ENCODE measurements at places on chromosomes 3 and 15. TPM values are rescaled to one million over a fixed set of nuclear protein-coding genes. Genes with fewer than 3 reads are reported as not detected.

- DNase-seq = no peak
Measured at GRCh38 chr15:89023311-89023961, 64.8 kb upstream of the ABHD2 start.

The CLDN1 gene
- 92.0 TPM for total RNA-seq

DNA sequence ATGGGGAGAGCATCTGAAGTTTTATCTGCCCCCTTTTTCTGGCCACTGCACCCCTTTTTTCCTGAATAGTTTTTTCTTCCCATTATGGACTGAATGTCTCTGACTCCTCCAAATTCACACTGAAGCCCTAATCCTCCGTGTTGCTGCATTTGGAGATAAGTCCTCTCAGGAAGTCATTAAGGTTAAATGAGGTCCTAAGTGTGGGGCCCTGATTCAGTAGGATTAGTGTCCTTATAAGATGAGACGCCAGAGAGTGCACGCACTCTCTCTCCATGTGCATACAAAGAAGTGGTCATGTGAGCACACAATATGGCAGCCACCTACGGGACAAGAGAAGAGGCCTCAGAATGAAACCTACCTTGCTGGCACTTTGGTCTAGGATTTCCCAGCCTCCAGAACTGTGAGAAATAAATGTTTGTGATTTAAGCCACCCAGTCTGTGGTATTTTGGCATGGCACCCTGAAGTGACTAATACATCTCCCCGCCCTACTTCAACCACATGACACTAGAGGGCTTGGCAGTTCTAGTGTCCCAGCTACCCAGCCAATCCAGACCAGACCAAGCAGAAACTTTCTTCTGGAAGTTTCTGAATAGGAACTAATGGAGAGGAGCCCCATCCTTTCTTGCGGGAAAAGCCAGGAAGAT lies 191.3 kb downstream of the PDE8A start:
- DNase-seq = no peak

GRCh38 chr15:80010131-80010673 lies 39.2 kb upstream of the BCL2A1 start:
- no peak for DNase-seq

DNA sequence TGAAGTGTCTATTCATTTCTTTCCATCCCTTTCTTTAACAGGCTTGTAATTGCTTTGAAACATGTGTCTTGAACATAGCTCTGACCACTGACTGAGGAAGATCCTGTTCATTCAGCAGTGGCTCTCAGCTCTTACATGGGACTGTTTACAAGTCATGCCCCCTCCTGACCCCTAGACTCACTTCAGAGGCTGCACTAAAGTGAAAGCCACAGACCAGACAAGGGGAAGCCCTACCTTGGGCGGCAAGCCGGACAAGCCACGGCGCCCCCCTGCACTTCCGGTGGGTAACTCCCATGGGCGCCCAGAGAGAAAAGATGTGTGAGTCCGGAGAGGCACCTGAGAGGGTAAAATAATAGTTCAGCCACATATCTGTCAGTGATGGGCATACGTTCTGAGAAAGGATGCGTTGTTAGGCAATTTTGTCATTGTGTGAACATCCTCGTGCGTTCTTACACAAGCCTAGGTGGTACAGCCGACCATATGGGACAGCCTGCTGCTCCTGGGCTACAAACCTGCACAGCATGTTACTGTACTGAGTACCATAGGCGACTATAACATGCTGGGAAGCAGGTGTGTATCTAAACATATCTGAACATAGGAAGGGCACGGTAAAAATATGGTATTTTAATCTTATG lies 116.2 kb downstream of the CHSY1 start:
- no peak for DNase-seq

DNA sequence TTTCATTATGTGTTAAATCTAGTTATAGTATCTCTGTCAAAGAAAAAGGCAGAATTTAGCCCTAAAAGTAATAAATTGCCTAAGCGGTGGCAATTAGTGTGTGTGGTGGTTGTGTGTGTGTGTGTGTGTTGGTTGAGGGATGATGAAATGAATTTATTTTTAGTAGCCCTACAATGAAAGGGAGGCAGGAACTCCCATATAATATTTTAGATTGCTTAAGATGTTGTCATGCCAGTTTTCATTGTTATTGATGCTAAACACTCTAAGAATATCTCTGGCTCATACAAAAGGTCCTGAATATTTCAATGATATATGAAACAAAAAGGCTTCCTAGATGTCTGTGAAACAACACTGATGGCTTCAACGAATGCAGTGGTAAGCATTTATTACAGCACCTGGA lies 140.6 kb upstream of the TBC1D5 start:
- no peak for DNase-seq

DNA sequence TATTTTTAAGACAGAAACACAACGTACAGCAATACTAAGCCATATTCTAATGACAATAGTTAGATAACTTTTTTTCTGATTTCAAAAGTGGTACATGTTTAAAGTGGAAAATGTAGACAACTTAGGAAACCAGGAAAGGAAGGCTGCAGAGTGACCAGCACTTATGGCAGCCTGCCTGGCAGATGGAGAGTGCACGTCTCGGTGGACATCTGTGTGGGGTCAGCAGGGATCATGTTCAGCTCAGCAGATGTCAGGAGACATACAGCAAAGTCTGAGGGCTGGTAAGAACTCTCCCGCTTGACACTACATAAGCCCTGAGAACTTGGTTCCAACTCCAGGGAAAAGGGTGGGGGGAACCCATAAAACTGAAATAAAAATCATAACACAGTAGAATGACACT lies 128.6 kb upstream of the ADPGK start:
- DNase-seq = no peak

GRCh38 chr15:60899322-60899966 lies 329.7 kb downstream of the RORA start:
- DNase-seq = no peak

DNA sequence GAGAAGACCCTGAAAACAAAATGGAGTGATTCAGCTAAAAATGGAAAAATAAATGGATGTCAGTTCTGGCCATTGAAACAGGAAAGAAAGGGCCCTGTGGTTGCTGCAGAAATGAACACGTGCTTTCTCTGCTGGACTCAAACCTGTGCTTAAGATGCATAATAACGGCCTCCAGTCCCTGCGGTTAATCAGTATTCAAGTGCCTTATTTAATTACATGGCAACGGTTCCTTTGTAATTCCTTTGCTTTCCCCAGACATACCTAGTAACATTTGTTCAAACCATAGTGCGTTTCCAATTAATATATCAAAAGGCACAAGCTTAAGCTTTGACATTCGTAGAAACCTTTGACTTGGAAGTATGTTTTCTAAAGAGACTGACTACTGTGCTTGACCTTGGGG lies 428.3 kb downstream of the GABRG3 start:
- no peak for DNase-seq

DNA sequence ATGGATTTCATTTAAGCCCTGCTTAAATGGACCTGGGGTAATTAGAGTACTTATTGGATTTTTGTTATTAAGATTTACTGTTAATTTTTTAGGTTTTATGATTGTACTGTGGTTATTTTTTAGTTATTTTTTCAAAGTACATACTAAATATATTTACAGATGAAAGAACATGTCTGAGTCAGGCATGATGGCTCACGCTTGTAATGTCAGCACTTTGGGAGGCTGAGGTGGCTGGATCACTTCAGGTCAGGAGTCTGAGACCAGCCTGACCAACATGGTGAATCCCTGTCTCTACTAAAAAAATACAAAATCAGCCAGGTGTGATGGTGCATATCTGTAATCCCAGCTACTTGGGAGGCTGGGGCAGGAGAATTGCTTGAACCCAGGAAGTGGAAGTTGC lies 16.2 kb upstream of the RPL24 start:
- no peak for DNase-seq

GRCh38 chr3:86782286-86782685 lies 208.7 kb downstream of the VGLL3 start:
- DNase-seq = no peak

GRCh38 chr3:151265866-151266265 lies 12.5 kb downstream of the P2RY14 start:
- no peak for DNase-seq

DNA sequence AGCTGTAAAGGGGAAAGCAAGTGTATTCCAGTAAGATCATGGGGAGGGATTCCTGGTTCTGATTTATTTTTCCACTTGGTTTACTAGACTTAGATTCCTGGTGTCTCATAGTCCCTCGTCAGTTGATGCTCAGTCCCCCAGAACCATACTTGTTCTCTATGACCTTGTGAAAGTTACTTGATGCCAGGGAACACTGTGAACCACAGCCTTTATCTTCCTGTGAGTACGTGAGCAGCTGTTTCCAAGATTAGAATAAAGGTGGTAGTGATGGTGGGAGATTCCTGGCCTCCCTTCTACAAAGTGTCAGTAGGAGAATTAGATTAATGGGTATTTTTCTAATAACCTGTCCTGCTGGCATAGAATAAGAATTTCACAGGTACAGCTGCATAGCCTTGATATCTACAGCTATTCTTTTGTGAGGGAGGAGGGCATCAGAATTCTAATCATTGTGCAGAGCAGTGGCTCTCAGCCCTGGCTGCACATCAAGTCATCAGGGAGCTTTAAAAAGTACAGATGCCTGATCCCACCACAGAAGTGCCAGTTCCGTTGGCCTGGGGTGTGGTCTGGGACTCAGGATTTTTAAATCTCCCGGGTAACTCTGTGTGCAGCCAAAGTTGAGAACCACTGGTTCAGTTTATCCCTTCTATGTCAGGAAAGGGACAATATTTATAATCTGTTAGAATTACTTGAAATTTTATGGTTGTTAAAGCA lies 20.0 kb downstream of the GPD1L start:
- DNase-seq = no peak

- DNase-seq = no peak
Measured at GRCh38 chr15:70099967-70100473, 2.3 kb upstream of the TLE3 start.

The NDUFB4 gene
- total RNA-seq = 29.8 TPM

GRCh38 chr3:113532698-113533533 lies 561 bp downstream of the SIDT1 start:
- no peak for DNase-seq

DNA sequence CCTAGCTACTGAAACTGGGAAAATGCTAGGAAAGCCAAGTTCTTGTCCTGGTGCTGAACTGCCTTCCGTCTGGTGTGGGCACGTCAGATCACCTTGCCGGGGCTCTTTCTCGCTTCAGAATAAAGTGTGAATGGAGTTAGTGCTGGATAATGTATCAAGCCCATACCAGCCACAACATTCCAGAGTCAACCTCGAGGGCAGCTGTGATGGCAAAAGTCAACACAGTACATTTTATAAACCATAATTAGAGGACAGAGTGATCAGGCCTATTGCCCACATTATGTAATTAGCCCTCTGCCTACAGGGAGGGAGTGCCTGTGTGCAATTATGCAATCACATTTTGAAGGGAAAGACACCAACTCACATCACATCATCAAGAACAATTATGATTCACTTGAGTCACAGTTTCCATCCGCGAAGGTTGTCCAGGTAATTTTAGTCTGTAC lies 165.2 kb downstream of the RORA start:
- DNase-seq = no peak

DNA sequence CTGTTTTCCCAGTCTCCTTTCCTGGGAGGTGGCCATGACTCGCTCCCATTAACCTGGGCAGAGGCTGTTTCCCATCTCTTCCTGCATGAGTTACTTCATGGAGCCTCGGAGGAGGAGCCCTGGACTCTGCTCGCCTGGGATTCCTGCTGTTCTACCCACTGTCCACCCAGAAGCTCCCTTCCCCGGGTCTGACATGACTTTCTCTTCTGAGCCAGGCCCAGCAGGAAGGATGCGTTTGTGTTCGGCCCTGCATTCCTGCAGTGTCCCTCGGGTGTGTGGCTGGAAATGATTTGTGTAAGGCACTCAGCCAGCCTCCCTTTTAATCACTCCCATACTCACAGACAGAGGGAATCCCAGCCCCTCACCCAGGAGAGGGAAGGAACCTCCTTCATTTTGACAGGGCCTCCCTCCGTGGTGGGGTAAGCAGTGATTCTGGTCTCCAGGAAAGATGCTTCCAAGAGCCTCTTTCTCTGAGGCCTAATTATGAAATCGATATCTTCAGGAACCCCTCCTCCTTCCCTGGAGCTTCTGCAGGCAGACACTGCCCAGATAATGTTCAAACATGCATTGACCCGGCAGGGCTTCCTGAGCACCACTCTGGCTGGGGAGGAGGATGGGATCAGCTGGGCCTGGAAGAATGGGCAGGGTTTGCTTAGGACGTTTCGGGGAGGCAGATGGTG lies 41.6 kb upstream of the DLG1 start:
- no peak for DNase-seq

DNA sequence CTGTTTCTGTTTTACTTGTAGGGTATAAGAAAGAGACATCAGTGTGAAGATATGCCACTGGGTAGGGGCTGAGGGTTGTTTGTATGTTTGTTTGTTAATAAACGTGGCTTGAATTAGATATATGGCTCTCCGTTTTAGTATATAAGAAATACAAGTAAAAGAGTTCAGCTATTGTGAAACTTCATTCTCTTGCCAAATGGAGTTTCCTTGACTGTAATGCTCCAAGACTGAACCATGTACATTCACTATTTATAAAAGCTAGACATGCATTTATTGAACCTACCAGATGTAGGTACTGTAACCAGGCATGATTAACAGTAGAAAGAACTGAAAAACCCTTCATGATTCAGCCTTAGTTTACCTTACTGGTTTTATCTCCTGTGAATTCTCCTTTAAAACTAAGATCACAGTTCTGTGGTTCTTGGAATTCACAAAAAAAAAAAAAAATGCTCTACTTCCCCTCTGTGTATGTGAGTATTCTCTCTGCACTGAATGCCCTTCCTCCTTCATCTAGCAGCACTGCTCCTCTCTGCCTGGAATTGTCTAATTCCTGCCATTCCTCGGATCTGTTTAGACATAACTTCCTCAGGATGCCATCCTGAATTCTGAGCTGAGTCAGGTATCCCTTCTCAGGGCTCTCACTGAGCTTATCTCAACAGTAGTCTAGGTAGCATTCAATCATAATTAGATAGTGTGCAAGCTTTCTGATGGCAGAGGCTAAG lies 504.4 kb downstream of the FHIT start:
- DNase-seq = no peak

DNA sequence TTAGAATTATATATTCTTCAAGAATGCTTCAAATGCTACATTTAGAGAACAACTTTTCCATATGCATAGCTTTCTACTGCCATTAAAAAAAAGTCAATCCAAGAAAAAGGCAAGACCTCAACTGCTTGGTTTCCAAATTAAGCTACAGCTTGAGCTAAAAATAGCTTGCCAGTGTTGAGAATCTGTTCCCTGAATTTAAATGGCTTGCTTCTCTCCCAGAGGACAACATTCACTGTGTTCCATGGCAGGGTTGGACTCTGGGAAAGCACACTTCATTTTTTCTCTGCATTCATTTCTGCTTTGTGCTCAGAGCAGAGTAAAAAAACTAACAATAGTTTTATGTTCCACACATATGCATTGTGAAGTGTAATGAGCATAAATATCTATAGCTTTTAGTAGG lies 50.3 kb upstream of the ACTL6A start:
- DNase-seq = no peak

The MRPL3 gene
- 44.5 TPM for total RNA-seq

DNA sequence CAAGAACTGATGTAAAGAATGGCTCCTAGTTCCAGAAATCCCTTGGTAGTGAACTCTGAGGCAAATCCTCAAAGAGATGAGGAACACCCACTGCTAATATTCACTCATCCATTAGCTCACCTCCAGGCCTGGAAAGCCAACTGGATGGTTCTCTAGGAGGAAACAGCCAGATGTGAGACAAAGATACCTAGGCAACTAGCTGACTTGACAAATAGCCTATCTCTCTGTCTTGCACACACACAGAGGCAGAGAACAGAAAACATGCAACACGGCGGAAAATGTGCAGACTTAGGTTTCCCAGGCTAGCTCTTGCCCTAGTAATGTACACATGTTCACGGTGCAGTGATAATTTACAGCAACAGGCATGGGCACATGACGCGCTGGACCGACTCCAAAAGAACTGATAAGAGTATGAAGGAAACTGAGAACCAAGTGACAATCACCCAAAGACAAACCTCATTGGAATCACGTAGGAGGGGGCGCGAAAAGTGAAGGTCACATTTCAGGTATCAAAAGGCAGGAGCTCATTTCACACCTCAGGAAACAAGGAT lies 318.1 kb downstream of the FOXP1 start:
- no peak for DNase-seq

Measured in liver (tissue), 10 donors.